NCI-H1436 (cell line): ENCODE measurements at places on chromosomes 1 and 21.

GRCh38 chr1:37148663-37149062 is 114.3 kb upstream of the GRIK3 start:
- DNase-seq = no peak

DNA sequence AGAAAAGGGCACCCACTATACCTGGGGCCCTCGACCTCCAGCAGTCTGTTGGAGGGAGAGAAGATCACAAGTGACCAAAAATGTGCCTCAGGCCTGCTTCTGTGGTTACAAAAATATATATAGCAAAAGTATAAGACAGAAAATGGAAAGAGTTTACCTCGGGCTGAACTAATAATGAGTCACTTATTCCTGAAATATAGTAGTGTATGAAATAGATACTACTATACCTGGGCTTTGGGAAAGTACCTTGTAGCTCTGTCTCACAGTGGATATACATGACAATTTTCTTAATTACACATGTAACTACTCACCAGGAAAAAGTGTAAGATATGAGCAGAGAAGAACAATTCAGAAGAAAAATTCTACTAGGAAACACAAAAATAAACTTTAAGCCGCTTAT is 7.3 kb upstream of the APCS start:
- DNase-seq = no peak

- no peak for DNase-seq
These were observed 27.5 kb downstream of the TBX15 start for GRCh38 chr1:118960567-118961136.

DNA sequence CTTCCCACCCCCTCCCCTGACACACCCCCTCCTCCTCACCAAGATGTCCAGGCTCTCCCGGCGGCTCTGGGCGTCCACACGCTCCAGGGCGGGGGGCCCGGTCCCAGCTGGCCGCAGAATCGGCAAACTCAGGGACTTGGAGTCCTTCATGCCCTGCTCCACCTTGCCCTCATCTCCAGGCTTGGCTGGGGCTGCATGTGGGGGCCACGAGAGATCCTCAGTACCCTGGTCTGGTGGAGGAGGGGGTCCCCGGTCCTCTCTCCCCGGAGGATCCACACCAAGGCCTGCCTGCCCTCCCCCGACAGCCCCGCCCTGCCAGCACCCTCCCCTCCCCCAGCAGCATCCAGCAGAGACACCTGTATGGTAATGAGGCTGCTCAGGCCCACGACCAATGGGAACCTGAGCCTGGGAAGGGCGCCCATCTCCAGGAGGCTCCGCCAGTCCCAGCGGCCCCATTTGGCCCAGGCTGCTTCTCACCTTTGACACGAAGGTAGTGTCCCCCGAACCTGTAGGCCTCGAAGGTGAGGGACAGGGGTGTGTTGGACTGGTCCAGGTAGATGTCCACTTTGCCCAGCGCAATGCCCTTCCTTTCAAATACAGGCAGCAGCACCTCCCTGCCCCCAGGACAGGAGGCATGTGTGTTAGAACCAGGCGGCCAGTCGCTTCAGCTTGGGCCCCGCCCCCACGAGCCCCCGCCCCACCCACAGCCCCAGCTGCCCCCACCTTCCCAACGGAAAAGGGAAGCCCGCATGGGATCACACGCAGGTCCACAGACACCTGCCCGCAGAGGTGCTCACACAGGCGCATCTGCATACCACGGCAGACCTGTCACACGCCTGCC is 8.2 kb upstream of the TNFRSF25 start:
- peak; percentile 87 for DNase-seq

- DNase-seq = no peak
These were observed 564.2 kb downstream of the SMYD3 start for GRCh38 chr1:245942856-245943255.

DNA sequence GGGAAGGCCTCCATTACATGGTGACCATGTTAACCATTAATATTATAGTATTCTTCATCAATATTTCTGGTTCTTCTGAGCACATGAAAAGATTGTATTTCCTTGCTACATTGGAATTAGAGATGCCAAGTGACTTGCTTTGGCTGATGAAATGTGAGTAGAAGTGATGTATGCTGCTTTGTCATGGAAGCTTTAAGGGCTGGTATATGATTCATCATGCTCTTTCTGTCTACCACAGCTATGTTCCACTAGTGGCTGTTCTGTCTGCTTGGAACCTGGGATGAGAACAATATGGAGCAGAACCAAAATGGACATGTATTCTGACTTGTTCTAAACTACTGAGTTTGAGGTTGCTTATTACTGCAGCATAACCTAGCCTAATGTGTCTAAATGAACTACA is 163.3 kb downstream of the TM2D1 start:
- no peak for DNase-seq

DNA sequence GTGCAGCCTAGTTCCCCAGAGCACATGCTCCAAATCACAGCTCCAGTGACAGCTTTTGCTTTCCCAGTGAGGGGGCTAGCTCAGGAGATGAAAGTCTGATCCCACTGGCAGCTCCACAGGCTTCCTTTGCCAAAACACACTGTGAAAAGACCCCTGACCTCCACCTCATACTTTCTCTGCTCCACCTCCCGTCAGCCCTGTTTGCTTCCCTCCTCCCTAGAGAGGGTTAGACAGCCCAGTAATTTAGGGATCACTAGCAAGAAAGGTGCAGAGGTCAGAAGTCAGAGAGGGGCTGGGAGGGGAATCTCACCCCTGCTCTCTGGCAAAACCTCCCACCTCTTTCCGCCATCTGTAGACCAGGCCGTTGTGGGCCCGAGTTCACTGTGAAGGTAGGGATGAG is 62.8 kb downstream of the PLXNA2 start:
- no peak for DNase-seq

- DNase-seq = no peak
These were observed 52.3 kb downstream of the C1orf198 start for GRCh38 chr1:230816018-230816417.

DNA sequence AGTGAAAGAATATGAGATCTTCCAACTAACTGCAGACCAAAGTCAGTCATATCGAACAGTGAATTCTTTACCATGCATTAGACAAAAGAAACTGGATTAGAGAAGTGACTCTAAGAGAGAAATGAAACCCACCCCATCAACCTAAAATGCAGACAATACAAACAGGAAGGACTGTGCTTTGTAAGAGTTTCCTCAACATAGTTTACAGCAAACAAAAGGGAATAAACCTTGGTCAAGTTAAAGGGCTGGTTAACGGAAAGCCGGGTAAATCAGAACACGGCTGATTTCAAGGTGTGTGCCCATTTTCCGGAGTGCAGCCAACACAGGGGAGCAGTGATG is 39.2 kb downstream of the SIPA1L2 start:
- DNase-seq = no peak

DNA sequence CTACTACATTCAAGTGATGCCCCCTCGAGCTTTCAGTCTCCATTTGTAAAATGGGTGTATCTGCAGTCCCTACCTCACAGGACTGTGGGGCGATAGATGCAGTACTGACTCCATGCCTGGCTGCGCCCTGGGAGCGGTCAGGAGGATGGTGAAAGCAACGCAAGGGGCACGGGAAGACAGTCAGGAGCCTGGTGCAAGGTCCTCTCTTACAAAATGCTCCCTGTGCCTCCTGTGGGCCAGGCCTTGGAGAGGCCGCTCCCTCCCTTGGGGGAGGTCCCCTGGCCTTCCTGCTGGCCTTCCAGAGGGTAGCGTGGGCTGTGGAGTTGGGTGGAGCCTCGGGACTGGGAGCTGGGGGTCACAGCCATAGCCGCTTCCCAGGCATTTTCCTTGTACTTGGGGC is 21.6 kb downstream of the FAM151A start:
- no peak for DNase-seq

DNA sequence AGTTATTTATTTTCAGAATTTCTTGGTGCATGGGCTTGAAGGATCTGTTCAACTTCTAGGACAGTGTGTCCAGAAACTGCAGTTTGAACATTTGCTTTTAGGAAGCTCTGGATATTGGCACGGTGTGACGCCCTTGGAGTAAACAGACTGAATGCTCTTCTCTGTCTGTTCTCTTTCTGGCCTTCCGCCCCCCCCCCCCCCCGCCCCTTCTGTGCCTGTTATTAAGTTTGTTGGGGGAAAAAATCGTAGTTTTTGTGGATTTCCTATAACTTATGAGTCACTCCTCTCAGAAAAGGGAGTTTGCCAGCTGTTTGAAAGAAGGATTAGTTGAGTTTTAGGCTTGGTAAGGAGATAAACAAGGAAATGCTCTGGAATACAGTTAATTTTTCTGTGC is 1.2 kb downstream of the KCTD3 start:
- no peak for DNase-seq
